B cell (primary cell): ENCODE measurements at places on chromosomes 12 and 14.

GRCh38 chr12:120079411-120080400, 36.8 kb downstream of the RAB35 start:
- DNase-seq: no peak

- DNase-seq: no peak
Measured at GRCh38 chr14:56461276-56462275, 118.0 kb upstream of the TMEM260 start.

DNA sequence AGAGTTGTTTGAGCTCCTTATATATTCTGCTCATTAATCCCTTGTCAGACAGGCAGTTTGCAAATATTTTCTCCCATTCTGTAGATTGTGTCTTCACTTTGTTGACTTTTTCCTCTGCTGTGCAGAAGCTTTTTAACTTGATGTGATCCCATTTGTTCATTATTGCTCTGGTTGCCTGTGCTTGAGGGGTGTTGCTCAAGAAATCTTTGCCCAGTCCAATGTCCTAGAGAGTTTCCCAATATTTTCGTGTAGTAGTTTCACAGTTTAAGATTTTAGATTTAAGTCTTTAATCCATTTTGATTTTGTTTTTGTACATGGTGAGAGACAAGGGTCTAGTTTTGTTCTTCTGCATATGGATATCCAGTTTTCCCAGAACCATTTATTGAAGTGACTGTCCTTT, 19.8 kb downstream of the ABCC9 start:
- DNase-seq: no peak

DNA sequence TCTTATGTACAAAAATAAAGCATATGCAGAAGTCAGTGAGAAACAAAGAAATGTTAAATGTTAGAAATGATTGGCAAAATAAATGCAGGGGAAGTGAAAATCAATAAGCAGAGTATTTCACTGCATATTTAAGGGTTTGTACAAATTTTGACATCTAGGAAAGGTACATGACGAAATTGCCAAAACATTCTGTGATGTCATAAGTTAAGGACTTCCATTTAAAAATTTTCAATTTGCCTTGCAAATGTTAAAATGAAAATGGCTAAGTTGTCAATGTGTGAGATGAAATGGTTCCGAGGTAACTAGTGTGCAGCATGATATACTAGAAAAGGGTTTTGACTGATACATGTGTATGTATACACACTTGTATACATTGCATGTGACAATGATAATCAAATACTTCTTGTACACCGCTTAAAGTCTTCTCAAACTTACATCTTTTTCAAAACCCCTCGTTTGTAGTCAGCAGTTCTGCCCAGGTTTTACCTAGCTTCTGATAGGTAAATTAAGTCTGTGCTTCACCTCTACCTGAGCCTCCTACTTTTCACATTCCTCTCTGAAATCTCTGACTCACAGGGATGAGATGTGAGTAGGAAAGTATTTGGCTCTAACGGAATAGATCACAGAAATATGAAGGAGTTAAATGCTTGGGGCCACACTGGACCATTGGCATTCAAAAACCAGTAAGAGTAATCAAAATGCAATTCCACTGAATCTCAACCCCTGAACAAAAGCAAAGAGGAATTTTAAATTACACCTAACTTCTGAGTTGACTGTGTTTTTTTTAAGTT, 442.4 kb upstream of the FOXG1 start:
- DNase-seq: no peak

DNA sequence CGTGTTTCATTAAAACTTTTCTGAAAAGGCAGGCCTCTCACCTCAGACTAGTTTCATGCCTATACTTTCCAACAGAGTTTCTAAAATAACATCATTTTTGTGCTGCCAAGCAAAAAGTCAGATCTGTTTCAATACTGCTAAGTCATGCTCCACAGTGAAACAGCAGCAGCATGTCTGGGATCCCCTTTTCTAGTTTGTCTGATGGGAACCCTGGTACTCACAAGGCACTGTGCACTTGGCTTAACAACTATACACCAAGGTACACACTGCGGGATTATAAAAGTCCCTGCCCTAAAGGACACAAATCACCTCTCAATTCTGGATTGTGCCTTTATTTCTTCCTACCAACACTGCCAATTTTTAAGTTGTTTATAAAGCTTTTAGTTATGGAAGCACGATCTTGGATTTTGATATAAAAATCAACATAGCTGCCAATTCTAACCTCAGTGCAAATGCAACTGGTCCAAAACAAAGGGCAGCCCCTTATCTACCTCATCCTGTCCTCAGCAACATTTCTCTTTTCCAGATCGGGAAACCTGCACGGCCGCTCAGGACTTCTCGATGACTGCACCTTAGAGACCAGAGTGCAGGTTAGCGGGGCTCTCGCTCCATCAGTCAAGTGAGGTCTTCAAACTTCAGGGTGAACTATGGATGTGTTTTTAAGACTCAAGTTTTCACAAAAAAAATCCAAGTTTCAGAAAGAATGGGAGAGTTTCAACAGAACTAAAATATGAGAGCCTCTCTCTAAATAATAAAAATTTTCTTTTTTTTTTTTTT, 1.7 kb upstream of the EIF5 start:
- DNase-seq: no peak

GRCh38 chr12:126027825-126028224, 962.6 kb downstream of the AACS start:
- DNase-seq: no peak

DNA sequence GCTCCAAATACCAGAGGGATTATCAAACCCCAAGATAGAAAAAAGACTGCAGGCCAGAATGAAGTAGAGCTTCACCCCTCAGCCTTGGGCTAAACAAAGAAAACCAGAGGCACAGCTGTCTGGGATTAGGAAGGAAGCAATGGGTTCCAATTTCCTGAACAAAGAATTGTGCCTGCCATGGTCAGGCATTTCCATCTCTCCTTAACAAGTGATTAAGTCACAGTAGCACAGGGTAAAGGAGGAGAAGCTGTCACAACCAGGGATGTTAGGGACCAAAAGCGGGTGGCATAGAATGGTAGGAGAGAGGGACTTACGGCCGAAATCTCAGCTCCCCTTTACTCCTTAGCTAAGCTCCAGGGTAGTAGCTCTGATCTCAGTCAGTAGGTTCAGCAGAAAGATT, 33.9 kb downstream of the SPTLC2 start:
- no peak for DNase-seq

- no peak for DNase-seq
Measured at GRCh38 chr12:46357438-46358324, 14.9 kb downstream of the SLC38A2 start.

GRCh38 chr14:104387022-104388010, 192.2 kb upstream of the C14orf180 start:
- DNase-seq: peak; percentile 35

GRCh38 chr12:79844693-79845092, 90.2 kb downstream of the PPP1R12A start:
- DNase-seq: no peak

GRCh38 chr12:53505086-53505485, 2.2 kb downstream of the NPFF start:
- DNase-seq: no peak

DNA sequence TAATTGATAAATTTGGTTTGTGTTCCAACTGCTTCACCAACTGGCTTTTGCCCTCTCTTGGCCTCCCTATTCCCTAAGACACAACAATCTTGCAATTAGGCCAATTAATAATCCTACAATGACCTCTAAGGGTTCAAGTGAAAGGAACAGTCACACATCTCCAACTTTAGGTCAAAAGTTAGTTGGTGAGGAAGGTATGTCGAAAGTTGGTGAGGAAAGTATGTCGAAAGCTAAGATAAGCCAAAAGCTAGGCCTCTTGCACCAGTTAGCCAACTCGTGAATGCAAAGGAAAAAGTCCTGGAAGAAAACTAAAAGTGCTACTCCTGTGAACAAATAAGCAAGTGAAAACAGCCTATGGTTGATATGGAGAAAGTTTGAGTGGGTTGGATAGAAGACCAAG, 32.6 kb downstream of the EGLN3 start:
- DNase-seq: no peak

- peak; percentile 28 for DNase-seq
Measured at GRCh38 chr12:122403115-122403770, 19.2 kb downstream of the CLIP1 start.
